Naive B cell (primary cell): ENCODE measurements at places on chromosomes 3 and 15. TPM values are rescaled to one million over a fixed set of nuclear protein-coding genes. Genes with fewer than 3 reads are reported as not detected.
A peak's percentile ranks its signal among the peaks of the same experiment; 100 is the strongest.

GRCh38 chr3:197329382-197329781 is 31.0 kb upstream of the DLG1 start:
- no peak overlapping the region for H3K4me3 ChIP-seq
- no peaks in the 10 kb centered on the region for H3K4me1 ChIP-seq
- peaks cover 15% of the 10 kb centered on the region for H3K27me3 ChIP-seq

- H3K4me1 ChIP-seq = no peaks in the 10 kb centered on the region
- H3K4me3 ChIP-seq = no peak overlapping the region
- no peak for DNase-seq
- no peaks in the 10 kb centered on the region for H3K27me3 ChIP-seq
- peaks cover 7% of the 10 kb centered on the region for H3K36me3 ChIP-seq
Observed at GRCh38 chr3:107035176-107035575, 342.1 kb upstream of the CCDC54 start.

Gene UBXN7
- 39.4 TPM for polyA plus RNA-seq

Gene C3orf85
- not detected for polyA plus RNA-seq

DNA sequence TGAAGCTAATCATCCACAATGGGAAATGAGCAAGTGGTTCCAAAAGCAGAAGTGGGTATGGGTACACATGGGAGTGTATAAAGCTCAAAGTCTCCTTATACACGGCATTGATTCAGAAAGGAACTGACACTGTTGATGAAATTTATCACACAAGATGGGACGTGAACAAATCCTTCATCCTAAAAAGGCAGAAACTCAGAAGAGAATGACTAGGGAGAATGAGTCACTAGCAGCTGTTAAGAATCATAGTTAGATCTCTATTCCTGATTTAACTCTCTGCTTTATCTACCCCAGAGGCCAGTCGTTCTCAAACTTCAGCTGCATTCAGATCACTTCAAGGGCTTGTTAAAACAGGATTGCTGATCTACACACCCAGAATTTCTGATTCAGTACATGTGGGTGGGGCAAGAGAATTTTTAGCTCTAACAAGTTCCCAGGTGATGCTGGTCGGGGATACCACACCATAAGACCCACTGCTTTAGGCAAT is 97.7 kb upstream of the PHLDB2 start:
- H3K4me3 ChIP-seq = no peak overlapping the region
- no peaks in the 10 kb centered on the region for H3K36me3 ChIP-seq
- no peaks in the 10 kb centered on the region for H3K27me3 ChIP-seq

Gene MYRIP
- polyA plus RNA-seq = not detected

DNA sequence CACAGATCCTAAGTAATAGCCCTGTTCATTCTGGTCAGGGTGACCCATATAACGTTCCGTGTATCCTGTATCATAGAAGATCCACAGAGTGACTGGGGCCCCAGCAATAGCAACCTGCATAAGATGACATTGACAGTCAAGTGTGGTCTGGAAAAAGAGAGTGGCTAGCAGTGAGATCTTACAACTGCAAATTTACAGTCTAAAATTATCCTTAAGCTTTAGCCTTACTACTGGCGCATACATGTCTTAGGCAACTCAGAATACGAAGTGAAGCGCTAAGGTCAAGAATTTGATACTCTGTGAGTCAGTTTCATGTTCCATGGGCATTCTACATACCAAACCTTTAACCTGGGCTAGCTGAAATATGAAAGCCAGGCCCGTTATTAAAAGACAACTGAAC is 29.2 kb upstream of the IGDCC4 start:
- no peak overlapping the region for H3K27ac ChIP-seq
- peaks cover 18% of the 10 kb centered on the region for H3K4me1 ChIP-seq
- no peak overlapping the region for H3K4me3 ChIP-seq

- H3K4me3 ChIP-seq = no peak overlapping the region
- DNase-seq = no peak
- H3K36me3 ChIP-seq = no peaks in the 10 kb centered on the region
- peaks cover 7% of the 10 kb centered on the region for H3K27me3 ChIP-seq
Observed at GRCh38 chr3:140699516-140700231, 21.8 kb downstream of the TRIM42 start.

DNA sequence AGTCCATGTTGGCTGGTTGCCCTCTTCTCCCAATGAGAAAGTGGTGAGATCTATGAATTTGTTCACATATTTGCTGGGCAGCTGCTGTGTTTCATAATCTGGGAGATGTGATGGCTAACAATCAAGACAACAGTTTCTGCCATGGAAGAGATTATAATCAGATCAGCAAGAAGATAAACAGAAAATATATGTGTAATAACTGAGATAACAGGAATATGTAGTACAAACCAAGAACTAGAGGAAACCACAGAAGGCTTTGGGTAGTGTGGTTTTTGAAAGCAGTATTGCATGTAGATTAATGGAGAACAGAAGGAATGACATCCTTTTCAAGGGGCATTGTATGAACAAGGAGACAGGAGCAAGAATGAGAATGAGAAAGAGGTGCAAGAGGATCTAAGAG is 12.2 kb upstream of the CSTA start:
- H3K27me3 ChIP-seq = peaks cover 15% of the 10 kb centered on the region
- H3K4me3 ChIP-seq = no peak overlapping the region
- H3K27ac ChIP-seq = no peak overlapping the region
- H3K36me3 ChIP-seq = peaks cover 4% of the 10 kb centered on the region

GRCh38 chr3:188533172-188533571 is 379.2 kb downstream of the LPP start:
- H3K27me3 ChIP-seq = no peaks in the 10 kb centered on the region
- no peak for DNase-seq
- peaks cover 10% of the 10 kb centered on the region for H3K36me3 ChIP-seq
- H3K27ac ChIP-seq = no peak overlapping the region
- H3K4me1 ChIP-seq = peaks cover 27% of the 10 kb centered on the region
- H3K4me3 ChIP-seq = no peak overlapping the region

DNA sequence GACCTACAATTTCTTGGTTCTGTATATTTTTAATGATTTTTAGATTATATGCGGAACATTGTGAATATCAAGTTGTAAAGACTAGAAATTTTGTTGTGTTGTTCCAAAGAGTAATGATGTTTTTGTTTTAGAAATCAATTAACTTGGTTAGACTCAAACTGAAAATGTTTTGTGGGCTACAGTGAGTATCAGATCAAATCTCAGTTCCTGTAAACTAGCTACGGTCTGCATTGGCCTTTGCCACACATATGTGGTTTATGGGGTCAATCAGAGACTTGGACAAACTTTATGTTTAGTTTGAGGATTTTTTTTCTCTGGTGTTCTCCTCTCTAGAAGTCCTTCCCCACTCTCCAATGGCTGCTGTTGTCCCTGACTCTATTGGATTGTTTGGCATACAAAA is 308.0 kb upstream of the THRB start:
- no peaks in the 10 kb centered on the region for H3K27me3 ChIP-seq
- H3K27ac ChIP-seq = no peak overlapping the region
- no peaks in the 10 kb centered on the region for H3K4me1 ChIP-seq
- H3K36me3 ChIP-seq = no peaks in the 10 kb centered on the region

DNA sequence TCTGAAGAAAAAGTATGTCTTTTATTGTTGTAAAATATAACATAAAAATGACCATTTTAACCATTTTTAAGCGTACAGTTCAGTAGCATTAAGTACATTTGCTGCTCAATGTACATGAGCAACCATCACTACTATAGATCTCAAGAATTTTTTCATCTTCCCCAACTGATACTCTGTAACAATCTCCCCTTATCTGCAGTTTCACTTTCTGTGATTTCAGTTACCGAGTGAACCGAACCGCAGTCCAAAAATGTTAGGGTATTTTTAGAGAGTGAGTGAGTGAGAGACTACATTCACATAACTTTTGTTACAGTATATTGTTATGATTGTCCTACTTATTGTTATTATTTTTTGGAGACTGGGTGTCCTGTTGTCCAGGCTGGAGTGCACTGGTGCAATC is 9.0 kb upstream of the SLC25A26 start:
- DNase-seq = no peak
- H3K36me3 ChIP-seq = no peaks in the 10 kb centered on the region
- peaks cover 7% of the 10 kb centered on the region for H3K27me3 ChIP-seq
- no peaks in the 10 kb centered on the region for H3K4me1 ChIP-seq
- H3K27ac ChIP-seq = no peak overlapping the region

- DNase-seq = no peak
- H3K27ac ChIP-seq = no peak overlapping the region
- no peaks in the 10 kb centered on the region for H3K36me3 ChIP-seq
- peaks cover 10% of the 10 kb centered on the region for H3K27me3 ChIP-seq
Observed at GRCh38 chr3:179970746-179971145, 66.0 kb downstream of the PEX5L start.

Gene C3orf20
- polyA plus RNA-seq = not detected

Gene SKOR1
- polyA plus RNA-seq = not detected

DNA sequence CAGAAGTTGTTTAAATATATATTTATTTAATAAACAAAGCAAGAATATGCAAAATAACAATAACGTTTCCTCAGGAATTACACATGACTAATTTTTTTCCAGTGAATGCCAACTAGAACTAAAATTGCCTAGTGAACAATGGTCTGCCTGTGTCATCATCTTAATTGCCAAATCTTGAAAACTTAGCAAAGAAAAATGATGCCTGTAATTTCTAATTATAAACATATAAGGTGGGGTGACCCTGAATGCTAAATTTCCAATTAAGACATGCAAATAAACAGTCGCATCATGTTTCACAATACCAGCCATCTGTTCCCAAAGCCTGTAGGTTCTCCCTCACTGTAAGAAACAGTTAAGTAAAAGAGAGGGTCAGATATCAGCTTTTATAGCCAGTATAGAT is 67.6 kb upstream of the PLCL2 start:
- H3K4me3 ChIP-seq = no peak overlapping the region
- no peaks in the 10 kb centered on the region for H3K27me3 ChIP-seq
- no peak for DNase-seq
- no peak overlapping the region for H3K27ac ChIP-seq

DNA sequence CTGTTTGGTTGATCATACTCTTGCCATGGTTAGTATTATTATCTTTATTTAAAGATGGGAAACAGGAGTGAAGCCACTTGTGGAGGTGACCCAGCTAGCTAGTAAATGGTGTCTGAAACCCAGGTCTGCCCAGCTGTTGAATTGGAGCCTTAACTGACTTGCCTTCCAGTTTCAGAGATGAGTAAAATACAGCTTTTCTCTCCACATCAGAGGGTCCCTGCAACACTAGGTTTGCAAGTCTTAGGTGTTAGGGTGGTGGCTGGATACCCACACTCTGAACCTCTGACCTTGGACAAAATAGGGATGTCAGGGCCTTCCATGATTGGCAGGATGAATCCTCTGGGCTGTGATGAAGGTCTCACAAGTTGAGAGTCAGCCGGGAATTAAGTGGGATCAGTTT is 4.1 kb downstream of the FLNB start:
- H3K4me3 ChIP-seq = peak overlapping the region; percentile 34
- H3K4me1 ChIP-seq = peaks cover 21% of the 10 kb centered on the region
- no peaks in the 10 kb centered on the region for H3K27me3 ChIP-seq
- no peaks in the 10 kb centered on the region for H3K36me3 ChIP-seq

DNA sequence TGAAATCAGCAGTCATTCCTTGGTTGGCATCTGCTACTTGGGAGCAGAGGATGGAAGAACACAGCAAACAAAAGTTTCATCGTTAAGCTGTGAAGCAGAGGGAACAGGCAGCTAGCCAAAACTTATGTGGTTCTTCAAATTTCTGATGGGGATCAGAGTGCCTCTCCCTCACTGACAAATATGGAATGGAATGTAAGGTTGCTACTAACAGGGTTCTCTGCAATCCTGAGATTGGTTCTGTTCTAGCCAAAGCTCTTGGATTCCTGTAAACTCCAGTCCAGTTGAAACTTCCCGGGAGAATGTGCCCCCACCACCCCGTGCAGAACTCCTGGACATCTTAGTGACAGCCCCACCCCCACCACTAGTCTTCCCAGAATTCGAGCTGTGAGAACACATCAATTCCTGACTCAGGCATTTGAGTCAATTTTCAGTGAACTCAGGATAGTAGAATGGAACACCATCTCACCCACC is 55.9 kb upstream of the PHLDB2 start:
- H3K4me1 ChIP-seq = no peaks in the 10 kb centered on the region
- no peaks in the 10 kb centered on the region for H3K27me3 ChIP-seq
- no peaks in the 10 kb centered on the region for H3K36me3 ChIP-seq

GRCh38 chr3:129577925-129578786 is 28.3 kb downstream of the PLXND1 start:
- DNase-seq = peak; percentile 74
- H3K4me1 ChIP-seq = peaks cover 51% of the 10 kb centered on the region
- peak overlapping the region; percentile 95 for H3K27ac ChIP-seq
- no peaks in the 10 kb centered on the region for H3K36me3 ChIP-seq
- peak overlapping the region; percentile 75 for H3K4me3 ChIP-seq

- no peak for DNase-seq
- no peaks in the 10 kb centered on the region for H3K4me1 ChIP-seq
- no peaks in the 10 kb centered on the region for H3K27me3 ChIP-seq
- no peak overlapping the region for H3K27ac ChIP-seq
- no peaks in the 10 kb centered on the region for H3K36me3 ChIP-seq
- H3K4me3 ChIP-seq = no peak overlapping the region
Observed at GRCh38 chr3:151971814-151972579, 98.6 kb downstream of the SUCNR1 start.

Gene KIF15
- polyA plus RNA-seq = 0.36 TPM

DNA sequence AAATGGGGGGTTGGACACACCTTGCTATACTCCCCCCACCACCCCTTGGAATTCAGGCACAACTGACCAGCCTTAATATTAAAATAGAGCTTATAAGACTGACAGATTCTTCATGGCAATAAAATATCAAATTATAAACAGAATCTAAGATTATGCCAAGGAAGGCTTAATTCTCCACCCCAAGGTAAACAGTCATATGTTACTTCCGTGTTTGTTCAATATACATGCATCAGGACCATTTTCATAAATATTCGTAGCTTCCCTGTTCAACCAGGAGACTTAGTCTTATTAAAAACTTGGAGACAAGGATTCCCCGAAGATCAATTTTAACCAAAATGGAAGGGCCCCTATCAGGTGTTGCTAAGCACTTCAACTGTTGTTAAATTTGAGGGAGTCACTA is 13.3 kb upstream of the EHHADH start:
- no peaks in the 10 kb centered on the region for H3K36me3 ChIP-seq
- H3K4me1 ChIP-seq = no peaks in the 10 kb centered on the region
- DNase-seq = no peak
- no peak overlapping the region for H3K4me3 ChIP-seq

DNA sequence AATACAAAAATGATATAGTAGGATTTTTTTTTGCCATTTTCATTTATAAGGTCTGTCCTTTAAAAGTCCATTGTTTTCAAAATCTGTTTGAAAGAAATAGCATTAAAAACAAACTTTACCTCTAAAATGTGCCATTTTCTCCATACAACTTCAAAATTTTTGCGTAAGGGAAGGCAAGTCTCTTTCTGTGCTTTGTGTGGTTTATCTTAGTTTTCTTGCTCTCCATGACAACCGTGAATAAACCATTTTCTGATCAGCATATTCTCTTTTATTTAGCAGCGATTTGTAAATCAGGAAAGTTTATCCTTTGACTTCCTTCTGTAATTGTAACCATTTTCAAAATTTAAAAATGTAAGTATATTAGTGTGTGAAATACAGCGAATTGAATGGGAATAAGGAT is 147.9 kb upstream of the CGNL1 start:
- no peak overlapping the region for H3K4me3 ChIP-seq
- H3K4me1 ChIP-seq = peaks cover 6% of the 10 kb centered on the region
- no peak overlapping the region for H3K27ac ChIP-seq
- DNase-seq = no peak
- H3K27me3 ChIP-seq = no peaks in the 10 kb centered on the region
- peaks cover 8% of the 10 kb centered on the region for H3K36me3 ChIP-seq

GRCh38 chr15:58383876-58384275 is 47.9 kb upstream of the LIPC start:
- H3K4me3 ChIP-seq = no peak overlapping the region
- no peaks in the 10 kb centered on the region for H3K4me1 ChIP-seq
- no peaks in the 10 kb centered on the region for H3K27me3 ChIP-seq
- DNase-seq = no peak
- H3K27ac ChIP-seq = no peak overlapping the region

Gene BSN
- not detected for polyA plus RNA-seq

- H3K36me3 ChIP-seq = peaks cover 8% of the 10 kb centered on the region
- no peak overlapping the region for H3K4me3 ChIP-seq
- no peaks in the 10 kb centered on the region for H3K27me3 ChIP-seq
- peaks cover 47% of the 10 kb centered on the region for H3K4me1 ChIP-seq
- peak overlapping the region; percentile 86 for H3K27ac ChIP-seq
Observed at GRCh38 chr3:114221165-114221880, 16.1 kb downstream of the ZNF80 start.
